Activated gamma-delta T cell treated with anti-CD3 and anti-CD28 coated beads, Interleukin-2, amount 50 U/mL, for 16 hours (primary cell): ENCODE measurements at places on chromosomes 4 and X.

DNA sequence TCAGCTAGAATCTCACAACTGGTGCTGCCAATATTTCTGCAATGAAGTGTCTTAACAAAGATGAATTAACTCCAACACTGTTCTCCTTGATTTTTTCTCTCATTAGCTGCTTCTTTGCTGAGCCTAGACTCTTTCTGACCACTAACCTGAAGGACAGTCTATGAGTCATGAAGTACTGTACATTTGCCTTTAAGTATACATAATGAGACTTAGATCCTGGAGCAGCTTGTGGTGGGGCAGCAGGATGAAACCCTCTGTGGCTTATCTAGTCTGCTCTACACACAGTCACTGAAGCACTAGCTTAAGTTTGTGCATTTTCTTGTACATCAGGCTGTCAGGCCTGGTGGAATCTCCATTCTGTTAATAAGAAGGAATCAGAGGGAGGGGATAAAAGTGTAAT, 307.4 kb upstream of the SMIM31 start:
- no peak for DNase-seq

GRCh38 chr4:128315756-128316520, 28.3 kb upstream of the PGRMC2 start:
- DNase-seq = no peak

- DNase-seq = no peak
Measured at GRCh38 chr4:80532674-80533333, 197.3 kb downstream of the CFAP299 start.

GRCh38 chr4:142567620-142568451, 278.3 kb downstream of the INPP4B start:
- no peak for DNase-seq

DNA sequence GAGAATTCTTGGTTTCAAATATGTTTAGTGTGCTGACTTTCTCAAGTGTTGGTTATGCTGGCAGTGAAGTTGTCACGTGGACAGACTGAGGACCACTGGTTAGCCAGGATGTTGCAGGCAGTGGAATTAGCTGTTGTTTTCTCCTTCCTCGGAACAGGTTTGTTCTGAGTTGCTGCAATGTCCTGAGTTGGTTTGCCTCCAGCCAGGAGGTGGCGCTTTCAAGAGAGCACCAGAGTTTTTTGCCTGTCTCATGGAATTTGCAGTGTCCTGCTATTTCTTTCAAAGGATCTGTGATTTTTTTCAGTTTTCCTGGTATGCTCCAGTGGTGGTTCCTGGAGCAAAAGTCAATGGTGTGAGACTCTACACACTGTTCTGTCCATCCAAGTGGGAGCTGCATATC, 158.1 kb upstream of the CXorf66 start:
- no peak for DNase-seq

DNA sequence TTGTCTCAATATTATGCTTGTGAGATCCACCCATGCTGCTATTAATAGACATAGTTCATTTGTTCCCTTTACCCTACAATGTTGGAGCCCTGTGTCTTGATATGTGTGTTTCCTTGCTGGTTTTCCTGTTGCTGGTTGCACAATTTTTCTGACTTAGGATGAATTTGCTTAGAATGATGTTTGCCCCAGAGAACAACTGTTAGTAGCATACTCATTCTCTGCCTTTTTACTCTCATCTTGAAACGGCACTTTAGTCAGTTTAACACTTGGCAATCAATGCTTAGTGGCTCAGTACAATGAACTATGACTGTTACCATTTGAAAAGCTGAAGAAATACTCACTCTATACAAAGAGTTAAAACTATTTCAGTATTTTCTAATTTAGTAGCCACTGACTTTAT, 158.8 kb upstream of the NDST4 start:
- no peak for DNase-seq

DNA sequence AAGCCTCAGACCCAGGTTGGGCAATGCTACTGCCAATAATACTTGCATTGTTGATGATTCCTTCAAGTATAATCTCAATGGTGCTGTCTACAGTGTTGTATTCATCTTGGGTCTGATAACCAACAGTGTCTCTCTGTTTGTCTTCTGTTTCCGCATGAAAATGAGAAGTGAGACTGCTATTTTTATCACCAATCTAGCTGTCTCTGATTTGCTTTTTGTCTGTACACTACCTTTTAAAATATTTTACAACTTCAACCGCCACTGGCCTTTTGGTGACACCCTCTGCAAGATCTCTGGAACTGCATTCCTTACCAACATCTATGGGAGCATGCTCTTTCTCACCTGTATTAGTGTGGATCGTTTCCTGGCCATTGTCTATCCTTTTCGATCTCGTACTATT, 7.4 kb downstream of the LPAR4 start:
- DNase-seq = no peak

DNA sequence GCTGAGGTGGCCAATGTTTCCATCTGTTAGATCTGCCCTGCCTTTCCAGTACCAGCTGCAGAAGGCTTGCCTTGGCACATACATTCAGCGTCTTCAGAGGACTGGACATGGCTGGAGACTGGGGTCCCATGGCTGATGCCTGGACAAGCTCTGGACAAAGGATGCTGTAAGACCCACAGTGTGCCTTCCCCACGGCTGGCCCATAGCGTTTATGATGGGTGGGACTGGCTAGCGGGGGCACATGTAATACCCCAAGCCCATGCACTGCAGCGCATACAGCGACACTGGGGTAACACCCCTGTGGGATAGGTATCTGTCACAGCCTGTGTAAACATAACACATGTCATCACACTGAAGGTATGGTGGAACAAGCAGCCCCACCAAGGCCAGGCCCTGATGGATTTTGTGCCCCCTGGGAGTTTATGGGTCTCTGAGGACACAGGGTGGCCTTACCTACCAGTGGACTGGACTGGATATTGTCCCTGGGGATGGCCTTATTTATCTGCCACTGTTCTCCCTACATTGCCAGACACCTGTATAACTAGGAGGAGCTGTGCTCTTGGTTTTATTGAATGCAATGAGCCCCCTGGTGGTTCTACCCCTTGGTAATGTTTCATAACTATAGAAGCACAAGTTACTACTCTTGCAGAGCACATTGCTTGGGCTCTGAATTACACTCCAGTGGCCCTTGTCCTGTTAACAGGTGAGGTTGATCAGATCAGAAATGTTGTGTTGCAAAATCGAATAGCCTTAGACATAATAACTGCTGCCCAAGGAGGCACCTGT, 34.3 kb upstream of the TACR3 start:
- no peak for DNase-seq

DNA sequence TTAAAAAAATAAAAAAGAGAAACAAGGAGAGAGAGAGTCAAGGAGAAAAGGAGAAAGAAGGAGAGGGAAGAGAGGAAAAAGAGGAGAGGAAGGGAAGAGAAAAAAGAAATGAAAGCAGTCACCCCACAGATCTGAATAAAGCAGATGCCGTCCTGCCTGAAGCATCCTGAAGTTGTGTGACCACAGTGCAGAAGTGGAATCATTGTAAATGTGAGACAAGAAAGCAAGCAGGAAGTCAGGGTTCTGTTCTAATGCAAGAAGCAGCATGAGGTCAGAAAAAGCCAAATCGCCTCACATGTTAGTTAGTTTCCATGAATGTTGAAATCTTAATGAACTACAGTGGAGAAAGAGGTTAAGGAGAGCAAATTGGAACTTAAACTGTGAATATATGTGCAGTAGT, 692.5 kb downstream of the CENPC start:
- no peak for DNase-seq

GRCh38 chrX:121649417-121649816, 602.0 kb downstream of the GLUD2 start:
- DNase-seq = no peak

- DNase-seq = no peak
Measured at GRCh38 chrX:116657071-116657470, 194.3 kb upstream of the CT83 start.

- no peak for DNase-seq
Measured at GRCh38 chrX:17560385-17560784, 176.9 kb upstream of the SCML1 start.

GRCh38 chr4:8506373-8507195, 66.0 kb downstream of the TRMT44 start:
- no peak for DNase-seq

- DNase-seq = no peak
Measured at GRCh38 chr4:159508917-159509500, 406.1 kb downstream of the RAPGEF2 start.

GRCh38 chr4:73036123-73036522, 33.4 kb downstream of the COX18 start:
- DNase-seq = no peak

DNA sequence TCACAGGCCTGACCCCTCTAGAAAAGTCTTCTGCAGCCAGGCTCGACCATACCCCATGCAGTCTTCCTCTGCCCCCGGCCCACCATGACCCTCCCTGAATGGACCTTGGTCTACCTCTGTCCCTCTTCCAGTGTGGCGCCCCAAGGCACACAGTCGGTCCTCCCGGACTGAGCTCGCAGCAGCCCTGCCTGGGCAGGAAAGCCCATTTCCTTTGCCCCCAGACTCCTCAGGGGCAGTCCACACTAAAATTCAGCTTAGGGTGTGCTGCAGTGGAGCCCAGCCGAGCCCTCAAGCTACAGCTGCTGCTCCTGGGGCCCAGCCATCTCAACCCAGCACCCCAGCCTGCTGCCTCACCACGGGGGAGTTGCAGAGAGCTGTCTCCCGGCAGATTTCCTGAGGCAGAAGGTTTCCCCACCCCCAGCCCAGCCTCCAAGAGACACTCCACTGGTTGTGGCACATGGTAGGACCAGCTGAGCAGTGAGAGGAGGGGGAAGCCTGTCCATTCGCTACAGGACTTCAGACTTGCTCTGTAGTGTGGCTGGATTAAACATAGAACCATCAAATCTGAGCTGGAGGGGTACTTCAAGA, 37.5 kb upstream of the IQSEC2 start:
- DNase-seq = no peak

GRCh38 chr4:168408620-168409019, 71.7 kb downstream of the DDX60L start:
- DNase-seq = no peak

GRCh38 chr4:10347281-10347795, 109.9 kb downstream of the ZNF518B start:
- no peak for DNase-seq
